ENCODE measurements at places on chromosomes 13 and 19.

GRCh38 chr19:48659768-48660167, 13.0 kb downstream of the NTN5 start:
- no peak for DNase-seq

GRCh38 chr13:103556681-103557080, 490.5 kb upstream of the SLC10A2 start:
- DNase-seq = no peak

DNA sequence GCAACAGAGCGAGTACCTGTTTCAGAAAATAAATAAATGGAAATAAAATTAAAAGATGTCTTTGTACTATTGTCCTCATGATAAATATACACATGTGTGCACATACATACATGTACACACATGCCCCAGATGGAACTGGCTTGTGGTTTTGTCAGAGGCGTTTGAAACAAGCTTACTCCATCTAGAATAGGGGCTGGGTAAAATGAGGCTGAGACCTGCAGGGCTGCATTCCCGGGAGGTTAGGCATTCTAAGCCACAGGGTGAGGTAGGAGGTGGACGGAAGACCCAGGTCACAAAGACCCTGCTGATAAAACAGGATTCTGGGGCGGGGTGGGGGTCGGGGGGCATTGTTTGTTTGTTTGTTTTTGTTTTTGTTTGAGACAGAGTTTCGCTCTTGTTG, 8.1 kb upstream of the SIN3B start:
- DNase-seq = no peak

- DNase-seq = no peak
Observed at GRCh38 chr13:26855071-26855470, 94.5 kb upstream of the GPR12 start.

- no peak for DNase-seq
Observed at GRCh38 chr19:58372311-58373133, 8.3 kb downstream of the ZNF837 start.

GRCh38 chr13:113833111-113833830, 30.6 kb downstream of the GAS6 start:
- DNase-seq = no peak

DNA sequence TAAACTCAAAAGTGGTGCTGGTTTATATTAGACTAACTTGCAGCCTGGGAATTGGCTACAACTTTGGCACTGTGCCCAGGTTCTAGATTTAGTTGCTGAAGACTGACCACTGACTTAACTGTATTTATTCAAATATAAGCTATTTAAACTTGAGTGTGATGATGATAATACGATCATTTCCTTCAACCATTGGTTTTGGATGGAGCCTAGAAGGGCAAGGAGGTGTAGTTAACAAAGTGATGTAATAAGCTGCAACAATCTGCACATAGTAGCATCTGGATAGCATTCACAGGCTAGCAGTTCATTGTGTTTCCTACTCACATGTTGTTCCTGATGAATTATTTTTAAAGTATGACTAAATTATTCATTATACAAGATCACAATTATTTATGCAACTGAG, 55.2 kb upstream of the DACH1 start:
- no peak for DNase-seq

DNA sequence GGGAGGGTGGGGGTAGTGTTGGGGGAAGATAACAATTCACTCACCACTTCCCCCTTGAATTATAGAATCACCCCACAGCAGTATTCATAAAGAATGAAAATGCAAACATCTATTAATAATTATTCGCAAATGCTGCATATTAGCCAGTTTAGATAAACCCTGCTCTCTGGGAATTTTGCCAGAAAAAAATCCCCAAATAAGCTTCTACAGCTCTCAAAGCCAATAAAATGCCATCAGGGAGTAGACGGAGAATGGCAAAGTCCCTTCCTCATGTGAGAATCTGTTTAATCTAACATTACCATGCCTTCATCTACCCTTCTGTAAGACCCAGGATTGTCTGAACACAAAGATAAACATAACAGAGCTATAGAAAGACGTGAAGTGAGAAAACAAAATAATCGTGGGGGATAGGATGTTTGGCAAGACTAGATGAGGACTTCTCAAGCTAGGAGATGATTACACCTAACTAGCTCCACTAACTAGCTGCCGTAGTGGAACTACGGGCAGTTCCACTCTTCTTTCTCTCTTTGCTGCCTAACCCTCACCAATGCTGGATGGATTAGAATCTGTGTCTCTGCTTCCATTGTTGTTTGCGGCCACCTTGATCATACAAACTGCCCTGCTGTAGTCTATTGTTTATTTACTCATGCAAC, 32.4 kb upstream of the CACNA1A start:
- DNase-seq = no peak

DNA sequence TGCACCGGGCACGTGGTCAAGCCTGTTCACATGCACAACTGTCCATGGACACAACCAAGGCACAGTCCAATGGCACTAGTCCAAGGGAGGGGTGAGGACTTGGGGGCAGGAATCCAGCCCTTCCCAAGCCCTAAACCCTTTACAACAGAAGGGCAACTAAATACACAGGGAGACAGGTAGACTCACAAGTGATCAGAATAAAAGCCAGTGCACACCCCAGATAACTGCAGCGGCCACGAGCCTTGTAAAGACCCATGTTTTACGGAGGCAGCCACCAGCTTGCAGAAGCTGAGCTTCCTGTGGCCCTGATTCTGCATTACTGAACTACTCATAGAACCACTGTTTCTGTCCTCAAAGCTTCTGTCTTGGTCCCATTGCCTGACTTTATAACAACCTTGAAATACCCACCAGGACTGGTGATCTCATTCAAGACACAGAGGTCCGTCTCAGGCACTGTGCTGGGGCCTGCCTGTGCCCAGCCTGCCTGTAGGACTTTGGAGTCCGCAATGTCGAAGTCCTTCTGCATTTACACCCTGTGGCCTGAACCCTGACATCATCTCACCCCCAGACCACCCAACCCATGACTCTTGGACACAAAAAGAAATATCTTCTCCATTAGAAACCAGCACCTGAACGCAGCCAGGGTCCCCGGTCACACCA, 181.2 kb downstream of the COL4A1 start:
- no peak for DNase-seq

DNA sequence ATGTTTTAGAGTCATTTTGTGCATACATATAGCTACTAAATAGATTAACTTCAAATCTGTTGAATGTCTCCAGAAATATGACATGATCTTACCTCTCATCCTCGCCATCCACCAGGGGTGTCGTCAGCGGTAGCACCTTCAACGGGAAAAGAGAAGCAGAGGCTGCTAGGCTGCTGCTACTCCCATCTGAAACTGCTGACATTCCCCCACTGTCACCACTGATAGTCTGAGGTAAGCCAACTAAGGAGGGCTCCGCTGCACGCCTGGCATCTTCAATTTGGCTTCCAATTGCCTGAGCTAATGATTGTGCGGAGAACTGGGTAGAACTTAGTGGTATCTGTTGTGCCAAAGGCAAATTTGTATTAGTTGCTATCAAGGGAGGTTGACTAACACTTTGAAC, 3.1 kb downstream of the TSC22D1 start:
- DNase-seq = no peak

DNA sequence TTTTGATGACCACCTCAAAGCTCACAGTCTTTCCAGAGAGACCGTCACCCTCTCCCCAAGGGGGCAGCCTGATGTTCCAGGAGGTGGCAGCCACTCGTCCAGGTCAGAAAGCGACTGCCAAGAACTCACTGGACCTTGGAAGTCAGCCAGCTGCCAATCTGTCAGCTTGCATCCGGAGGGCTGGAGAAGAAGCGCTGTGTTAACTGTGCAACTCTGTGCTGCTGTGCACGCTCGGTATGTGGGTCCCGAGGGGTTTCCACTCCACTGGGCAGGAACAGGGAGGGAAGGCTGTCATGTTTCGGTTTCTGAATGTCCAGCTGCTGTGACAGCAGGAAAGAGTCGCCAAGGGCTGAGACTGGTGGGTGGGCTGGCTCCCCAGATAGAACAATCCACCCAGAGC, 89.2 kb downstream of the CACNA1A start:
- no peak for DNase-seq

- no peak for DNase-seq
Observed at GRCh38 chr13:25871389-25872125, 180.3 kb downstream of the SHISA2 start.

DNA sequence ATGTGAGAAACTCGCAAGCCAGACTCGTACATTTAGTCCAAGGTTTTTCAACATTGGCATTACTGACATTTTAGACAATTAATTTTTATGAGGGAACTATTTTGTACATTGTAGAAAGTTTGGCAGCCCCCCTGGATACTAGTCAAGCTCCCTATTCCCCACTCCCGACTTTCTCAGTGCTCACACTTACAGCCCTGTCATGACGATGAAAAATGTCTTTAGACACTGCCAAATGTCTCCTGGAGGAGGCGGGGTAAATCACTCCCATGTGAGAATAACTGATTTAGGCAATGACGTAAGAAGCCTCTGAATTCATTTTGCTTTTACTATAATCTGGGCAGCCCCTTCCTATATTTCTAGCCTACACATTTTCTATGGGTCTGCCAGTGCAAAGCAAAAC, 535.8 kb upstream of the KLHL1 start:
- no peak for DNase-seq

DNA sequence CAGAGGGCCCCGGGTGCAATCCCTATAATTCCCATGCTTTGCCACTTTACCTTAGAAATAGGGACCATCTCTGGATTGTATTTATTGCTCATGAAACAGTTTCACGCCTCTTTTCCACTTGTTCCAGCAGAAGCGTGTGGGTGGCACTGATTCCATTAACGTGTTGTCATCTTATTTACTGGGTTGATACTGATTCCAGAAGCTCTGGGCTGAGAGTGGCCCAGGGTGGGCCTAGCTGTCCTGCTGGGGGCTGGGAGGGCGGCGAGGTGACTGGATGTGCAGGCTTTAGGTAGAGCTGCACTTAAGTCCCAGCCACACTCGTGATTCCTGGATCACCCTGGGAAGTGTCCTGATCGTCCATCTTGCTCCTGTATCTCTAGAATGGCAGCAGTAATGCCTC, 155.0 kb downstream of the TEX29 start:
- no peak for DNase-seq

DNA sequence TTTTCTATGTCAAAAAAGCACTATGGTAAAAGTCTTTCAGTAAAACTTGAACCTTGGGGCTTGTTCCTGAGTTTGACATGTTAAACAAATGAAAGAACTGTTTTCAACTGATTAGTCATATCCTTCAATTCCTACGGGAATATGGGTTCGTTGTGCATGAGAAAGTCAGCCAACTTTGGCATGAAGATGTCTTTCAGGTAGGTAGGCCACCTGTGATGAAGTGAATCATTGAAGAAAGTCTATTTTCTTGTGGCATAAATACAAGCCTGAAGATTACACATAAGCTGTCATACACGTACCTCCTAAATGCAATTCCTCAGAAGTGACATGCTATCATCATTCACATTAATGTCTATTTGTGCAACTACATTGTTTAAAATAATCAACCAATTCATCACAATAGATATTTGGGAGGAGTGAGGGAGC, 513.0 kb downstream of the IRS2 start:
- DNase-seq = no peak

GRCh38 chr13:75919660-75920199, 283.6 kb downstream of the LMO7 start:
- no peak for DNase-seq

GRCh38 chr13:69921156-69921555, 186.5 kb upstream of the ATXN8OS start:
- DNase-seq = no peak

DNA sequence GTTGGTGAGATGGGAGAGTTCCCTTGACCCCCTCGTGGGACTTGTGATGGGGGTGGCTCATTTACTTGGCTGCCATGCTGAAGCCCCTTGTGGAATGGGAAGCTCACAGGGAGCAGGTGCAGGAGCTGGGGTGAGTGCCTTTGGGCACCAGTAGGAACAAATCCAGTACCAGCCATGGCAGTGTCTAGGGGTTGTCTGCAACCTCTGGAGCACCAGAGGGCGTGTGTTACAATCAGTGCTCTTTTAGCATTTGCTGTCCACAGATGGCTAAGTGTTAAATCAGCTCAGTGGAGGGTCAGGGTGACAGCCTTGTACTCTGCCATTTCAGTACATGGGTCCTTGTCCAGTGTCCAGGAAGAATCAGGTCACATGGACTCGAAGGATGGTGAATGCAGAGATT, 75.6 kb downstream of the ATP8A2 start:
- no peak for DNase-seq

- no peak for DNase-seq
Observed at GRCh38 chr13:20258208-20258962, 26.3 kb upstream of the GJB6 start.

DNA sequence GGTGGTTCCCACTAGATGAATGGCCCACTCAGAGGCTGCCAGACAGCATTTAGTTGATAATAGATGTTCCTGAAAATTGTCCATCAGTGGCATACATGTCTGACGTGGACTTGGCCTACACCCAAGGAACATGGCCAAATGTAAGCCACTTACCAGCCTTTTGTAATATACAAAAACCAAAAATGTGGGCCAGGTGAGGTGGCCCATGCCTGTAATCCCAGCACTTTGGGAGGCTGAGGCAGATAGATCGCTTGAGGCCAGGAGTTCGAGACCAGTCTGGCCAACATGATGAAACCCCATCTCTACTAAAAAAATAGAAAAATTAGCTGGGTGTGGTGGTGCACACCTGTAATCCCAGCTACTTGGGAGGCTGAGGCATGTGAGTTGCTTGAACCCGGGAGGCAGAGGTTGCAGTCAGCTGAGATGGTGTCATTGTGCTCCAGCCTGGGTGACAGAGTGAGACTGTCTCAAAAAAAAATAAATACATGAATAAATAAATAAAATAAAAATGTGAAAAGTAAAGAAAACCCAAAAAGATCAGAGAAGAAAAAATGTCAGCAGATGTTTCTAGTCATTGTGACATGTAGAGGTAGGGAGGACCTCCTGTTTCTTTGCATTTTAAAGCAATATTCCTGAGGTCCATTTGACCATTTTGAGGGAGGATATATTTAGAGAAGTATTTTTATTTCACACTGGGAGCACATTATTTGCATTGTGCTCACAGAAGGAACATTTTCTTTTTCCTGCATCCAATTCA, 7.1 kb upstream of the WTIP start:
- no peak for DNase-seq

DNA sequence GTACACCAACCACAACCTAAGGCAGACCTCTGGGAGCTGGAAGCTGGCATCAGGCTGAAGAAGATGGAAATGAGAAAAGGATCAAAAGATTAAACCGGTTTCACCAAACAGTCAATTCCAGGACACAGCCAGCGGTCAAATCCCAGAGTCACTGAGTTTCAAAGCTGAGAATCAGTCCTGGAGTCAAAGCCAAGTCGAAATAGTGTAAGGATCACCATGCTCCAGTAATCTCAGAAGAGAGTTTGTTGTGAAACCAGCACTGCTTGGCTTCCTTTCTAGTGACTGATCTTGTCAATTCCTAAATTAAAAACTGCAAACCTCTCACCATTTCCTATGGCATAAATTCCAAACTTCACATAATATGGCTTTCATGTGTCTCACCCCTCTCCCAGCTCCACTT, 198.8 kb downstream of the GPC6 start:
- DNase-seq = no peak
